Activated CD8-positive, alpha-beta T cell treated with anti-CD3 and anti-CD28 coated beads for 36 hours (primary cell): ENCODE measurements at places on chromosomes 12 and 14. TPM values are rescaled to one million over a fixed set of nuclear protein-coding genes. Genes with fewer than 3 reads are reported as not detected.
A peak's percentile ranks its signal among the peaks of the same experiment; 100 is the strongest.

DNA sequence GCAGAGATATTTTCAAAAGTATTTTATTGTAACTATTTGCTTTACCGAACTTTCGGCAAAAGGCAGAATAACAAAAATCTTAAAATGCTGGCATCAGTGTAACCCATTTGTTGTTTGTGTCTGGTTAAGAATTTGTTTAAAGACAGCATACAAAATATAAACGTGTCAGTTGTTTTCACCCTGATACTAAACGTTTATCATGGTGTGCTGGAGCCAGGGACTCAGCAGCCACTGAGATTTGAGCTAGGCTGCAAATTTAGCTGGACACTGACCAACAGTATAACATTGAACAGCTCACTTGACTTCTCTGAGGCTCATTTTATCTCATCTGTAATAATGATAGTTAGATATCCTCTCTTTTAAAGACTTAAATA is 183.7 kb downstream of the TMTC3 start:
- DNase-seq, result no peak

DNA sequence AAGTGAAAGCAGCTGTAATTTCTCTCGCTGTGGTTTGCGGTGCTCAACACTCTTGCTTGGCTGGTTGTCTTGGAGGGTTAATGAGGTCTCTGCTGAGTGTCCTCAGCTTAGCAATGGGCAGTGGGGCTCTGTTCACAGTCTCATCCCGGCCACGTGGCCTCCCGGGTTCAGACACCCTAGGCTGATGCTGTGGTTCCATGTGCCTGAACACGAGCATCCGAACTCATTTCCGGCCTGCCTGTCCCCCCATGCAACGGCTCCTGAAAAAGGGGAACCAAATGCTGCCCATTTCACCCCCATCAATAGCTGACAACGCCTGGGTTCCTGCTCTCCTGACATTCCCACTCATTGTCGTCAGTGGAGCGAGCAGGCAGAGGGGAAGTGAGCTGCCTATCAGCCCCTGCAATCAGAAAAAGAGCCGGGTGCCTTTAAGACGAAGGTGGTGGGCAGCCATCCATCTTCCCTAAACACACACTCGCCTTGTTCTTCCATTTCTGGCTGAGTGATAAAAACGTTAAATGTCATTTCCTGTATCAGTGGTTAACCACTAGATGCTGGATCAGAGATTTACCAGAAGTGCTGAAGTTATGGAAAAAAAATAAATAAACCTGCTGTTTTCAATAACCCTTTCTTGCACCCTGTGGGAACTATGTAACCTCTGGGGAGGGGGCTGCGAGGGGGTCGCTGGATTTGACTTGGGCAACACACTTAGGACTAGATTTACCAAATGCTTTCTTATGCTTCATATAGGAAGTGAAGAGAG is 60.3 kb upstream of the BCL2L14 start:
- DNase-seq, result peak; percentile 91

The TEX52 gene
- total RNA-seq, result 0.29 TPM

The C14orf180 gene
- total RNA-seq, result not detected
